ENCODE measurements at places on chromosomes 6 and 20. TPM values are rescaled to one million over a fixed set of nuclear protein-coding genes. Genes with fewer than 3 reads are reported as not detected.

Gene HLA-G
- polyA plus RNA-seq = 10.2 TPM

Gene SLC24A3
- 6.3 TPM for polyA plus RNA-seq

Gene CCR6
- 0.03 TPM for polyA plus RNA-seq

DNA sequence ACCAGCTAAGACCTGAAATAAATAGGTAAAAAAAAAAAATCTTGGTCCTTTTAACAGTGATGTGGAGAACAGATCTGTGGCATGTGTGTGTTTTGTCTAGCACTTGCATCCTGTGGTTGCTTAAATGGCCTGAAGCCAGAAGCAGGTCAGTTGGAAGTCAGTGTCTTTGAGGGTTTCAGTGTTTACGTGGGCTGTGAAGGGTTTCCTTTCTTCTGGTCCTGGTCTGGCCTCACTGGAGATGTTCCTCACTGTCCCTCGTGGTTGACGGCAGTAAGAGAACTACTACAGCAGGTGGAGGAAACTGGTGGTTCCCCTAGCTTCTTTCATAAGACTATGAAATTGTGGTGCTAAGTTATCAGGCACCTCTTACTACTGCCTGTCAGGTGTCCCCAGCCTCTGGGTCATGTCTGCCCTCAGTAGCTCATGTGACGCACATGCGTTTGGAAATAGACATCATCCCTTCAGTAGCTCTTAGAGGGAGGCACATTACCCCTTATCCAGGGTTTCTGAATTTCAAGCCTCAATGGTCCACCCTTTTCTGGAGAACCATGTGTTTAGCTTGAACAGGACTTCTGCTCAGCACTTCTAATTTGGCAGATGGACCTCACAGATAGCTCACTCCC lies 59.4 kb upstream of the SCP2D1 start:
- no peak for DNase-seq

GRCh38 chr20:18719426-18719825 lies 94.2 kb upstream of the SCP2D1 start:
- DNase-seq = no peak

DNA sequence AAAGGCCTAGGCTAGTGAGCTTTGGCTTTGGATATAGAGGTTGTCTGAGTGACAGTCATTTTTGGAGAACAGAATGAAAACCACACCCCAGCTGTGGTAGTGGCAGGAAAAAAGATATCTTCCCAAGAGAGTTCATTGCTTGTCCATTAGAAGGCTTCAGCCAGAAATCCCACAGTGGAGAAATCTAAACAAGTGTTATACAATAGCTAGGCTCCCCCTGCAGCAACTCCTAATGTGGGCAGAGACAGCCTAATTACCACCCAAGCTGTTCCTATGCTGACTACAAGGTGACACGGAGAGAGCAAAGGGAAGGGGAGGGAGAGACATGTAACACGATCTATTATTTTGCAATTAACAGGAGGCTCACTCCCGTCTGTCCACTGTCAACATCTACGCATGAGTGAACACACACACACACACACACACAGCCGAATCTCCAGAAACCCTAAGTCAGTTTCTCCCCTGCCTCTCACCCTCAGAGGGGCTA lies 147.5 kb upstream of the TCF21 start:
- DNase-seq = peak; percentile 68

DNA sequence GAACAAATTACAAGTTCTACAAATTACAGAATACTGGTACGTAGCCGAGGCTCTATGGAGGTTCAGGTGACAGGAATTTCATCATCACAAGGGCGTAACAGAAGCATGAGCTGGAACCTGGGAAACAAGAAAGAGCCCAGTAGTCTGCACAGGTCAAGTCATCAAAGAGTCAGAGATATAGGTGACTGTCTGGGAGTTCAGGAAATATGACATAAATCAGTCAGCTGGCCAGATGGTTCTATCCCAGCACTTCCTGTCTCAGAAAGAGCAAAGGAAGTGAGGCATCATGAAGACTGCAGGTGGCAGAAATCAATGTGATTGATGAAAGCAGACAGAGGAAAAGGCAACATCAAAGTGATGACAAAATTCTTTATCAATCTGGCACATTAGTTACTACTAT lies 23.3 kb downstream of the MYCT1 start:
- no peak for DNase-seq

GRCh38 chr6:382883-383810 lies 8.4 kb upstream of the IRF4 start:
- no peak for DNase-seq

GRCh38 chr6:143531720-143532499 lies 20.4 kb upstream of the FUCA2 start:
- no peak for DNase-seq

DNA sequence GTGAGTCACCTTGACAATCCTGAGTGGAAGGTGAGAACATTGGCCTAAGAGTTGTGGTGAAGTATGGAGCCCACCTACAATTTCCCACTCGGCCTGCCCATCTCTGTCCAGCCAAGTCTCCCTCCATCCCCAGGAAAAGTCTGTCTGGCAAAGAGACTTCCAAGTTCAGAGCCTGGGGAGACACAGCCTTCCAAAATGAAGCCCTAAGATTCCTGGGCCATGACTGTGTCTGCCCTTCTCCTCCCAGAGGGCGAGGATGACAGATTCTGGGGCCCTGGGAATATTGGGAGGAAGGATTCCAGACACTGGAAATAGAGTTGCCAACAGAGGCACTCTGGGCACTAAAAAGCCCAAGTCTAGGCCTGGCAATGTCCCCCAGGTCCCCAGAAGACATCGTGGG lies 176.8 kb downstream of the NFATC2 start:
- no peak for DNase-seq
